Panc1 (cell line): ENCODE measurements at places on chromosomes 11 and 22.
A peak's percentile ranks its signal among the peaks of the same experiment; 100 is the strongest.

GRCh38 chr11:72072348-72072747 is 8.0 kb downstream of the NUMA1 start:
- DNase-seq: peak; percentile 68

GRCh38 chr11:71131861-71132260 is 120.5 kb downstream of the SHANK2 start:
- DNase-seq: no peak

DNA sequence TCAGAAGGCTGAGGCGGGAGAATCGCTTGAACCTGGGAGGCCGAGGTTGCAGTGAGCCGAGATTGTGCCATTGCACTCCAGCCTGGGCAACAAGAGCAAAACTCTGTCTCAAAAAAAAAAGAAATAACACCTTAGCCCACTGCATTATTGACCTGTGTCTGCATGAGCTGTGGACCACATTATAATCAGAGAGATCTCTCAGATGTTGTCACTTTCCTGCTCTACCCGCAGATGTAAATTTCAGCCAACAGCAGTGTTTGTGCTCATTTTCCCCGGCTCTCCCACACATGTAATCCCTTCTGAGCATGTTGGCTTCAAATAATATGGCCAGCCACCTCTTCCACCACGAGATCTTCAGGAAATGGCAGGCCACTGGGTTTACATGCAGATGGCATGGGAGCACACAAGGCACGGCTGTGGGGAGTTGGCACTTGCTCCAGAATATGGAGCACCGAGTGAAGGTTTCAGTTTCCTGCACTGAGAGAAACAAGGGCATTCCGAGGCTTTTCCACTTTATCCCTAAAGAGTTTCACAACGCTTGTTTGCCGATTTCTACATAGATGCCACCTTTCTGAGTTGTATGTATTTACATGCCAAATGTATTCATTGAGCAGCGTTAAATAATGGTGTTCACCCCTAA is 19.7 kb downstream of the CDPF1 start:
- no peak for DNase-seq

- DNase-seq: peak; percentile 66
Measured at GRCh38 chr11:77019976-77020595, 14.1 kb upstream of the B3GNT6 start.

DNA sequence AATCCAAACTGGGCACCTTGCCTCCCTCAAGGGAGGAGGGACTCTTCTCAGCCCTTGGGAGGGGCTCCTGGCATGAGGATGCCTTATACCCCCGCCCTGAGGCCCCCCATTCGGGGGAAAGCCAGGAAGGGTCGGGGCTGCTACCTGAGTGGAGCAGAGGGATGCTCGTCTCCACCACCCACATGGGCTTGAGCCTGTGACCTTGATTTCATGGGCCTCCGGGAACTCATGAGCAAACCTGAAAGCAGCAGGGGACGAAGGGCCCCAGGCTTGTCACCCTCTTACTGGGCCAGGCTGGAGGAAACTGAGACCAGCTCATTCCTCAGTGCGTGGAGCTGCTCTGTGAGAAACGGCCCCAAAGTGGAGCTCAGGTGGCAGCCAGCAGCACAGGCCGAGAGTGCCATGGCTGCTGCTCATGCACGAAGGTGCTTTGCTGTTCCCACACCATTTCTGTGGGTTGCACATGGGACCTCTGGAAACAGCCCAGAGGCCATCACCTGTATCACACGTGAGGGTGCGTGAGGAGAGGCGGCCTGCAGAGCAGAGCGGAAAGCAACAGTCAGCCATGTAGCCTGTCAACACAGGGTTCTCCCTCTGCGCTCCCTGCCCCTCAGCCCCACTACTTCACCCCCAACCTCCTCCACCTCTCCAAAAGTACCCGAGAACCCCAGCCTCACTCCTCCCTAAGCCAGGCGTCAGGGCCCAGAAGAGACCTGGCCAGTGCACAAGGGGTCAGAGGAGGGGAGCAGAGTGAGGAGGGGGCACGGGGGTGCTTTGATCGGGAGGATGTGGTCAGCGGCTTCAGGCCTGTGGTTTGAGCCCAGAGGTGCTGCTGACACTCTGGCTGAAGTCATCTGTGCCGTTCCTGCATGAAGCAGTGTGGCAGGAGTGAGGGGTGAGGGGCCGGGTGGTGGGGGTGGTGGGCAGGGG is 14.1 kb upstream of the IL2RB start:
- no peak for DNase-seq

DNA sequence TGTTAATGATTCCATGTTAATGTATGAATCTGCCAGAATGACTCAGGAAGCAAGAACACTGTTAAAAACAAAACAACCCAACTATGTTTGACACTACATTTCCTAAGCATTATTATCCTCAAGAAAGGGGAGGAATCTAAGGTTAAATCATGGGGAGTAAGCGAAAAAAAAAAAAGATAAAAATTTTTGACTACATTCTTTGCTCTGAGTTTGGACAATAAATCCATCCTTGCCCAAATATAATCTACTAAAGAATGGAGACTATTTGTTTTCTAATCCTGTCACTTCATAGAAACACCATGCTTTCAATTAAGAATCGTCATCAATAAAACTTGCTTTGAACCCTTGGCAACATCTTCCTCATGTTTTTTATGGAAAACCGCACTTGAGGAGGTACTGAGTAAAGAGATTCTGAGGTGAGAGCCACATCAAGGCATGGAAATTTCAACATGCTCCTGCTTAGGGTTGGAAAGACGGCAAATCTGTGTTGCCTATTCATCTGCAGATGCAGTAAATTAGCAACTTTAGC is 9.7 kb downstream of the MAML2 start:
- no peak for DNase-seq

DNA sequence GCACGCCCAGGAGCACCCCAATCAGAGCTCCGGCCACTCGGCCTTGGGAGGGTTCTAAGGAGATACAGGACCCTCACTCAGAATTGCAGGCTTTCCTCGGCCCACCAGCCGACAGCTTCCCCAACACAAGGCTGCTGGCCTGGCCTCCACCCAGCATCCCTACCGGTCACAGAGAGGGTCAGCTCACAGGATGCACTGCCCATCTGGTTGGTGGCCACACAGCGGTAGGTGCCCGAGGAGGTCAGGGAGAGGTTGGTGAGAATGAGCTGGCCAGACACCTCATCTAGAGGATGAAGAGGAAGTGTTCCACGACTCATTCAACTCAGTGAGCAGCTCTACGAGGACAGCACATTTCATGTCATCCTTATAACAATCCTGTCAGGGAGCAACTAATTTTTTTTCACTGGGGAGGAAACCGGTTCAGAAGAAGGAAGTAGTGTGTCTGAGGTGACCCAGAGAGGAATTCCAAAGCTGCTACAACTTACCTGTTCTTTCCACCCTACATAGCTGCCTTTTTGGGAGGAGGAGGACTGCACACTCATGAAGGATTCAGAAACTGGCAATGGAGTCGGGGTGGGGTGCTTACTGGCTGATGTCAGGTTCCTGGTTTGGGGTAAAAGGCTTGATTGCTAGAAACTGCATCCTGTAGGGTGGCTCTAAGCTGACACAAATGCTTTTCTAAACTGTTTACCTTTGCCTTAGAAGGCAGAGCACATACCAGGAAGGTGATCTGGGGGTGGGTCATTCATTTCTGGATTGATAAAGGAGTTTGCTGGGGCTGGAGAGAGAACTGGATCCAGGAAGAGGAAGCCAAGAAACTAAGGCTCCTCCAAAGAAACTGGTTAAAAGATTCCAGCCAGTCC is 3.3 kb downstream of the VSIG2 start:
- no peak for DNase-seq

DNA sequence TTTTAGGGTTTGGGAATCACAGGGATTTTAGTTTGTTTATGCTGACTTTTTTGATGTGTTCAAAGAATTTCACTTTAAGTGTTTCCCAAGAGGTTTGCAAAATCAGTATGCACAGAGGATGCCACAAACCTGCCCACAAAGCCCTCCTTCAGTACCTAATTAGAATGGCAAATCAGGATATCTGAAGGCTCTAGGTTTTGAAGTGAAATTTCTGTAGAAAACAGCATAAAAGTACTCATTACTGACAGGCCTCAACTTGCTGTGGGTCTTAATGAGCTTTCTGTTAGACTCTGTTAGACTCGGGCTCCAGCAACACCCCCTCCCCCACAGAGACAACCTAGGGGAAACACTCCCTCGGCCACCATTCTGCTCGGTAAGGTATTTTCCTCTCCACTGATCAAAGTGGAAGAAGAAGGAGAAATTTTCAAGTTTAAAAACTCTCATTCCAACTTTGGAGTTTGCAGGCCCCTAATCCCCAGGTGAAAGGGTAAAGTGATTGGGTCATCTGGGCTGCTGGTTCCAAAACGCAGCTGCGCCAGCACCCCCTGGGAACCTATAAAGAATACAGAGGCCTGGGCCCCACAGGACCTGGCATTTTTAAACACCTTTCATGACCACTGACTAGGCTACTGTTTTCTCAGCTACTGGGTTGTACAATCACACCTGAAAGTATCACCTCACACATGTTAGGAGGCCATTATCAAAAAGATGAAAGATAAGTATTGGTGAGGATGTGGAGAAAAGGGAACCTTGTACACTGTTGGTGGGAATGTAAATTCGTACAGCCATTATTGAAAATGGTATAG is 67.5 kb downstream of the PLEKHA7 start:
- no peak for DNase-seq
